ENCODE measurements at places on chromosomes 7 and 10.
A peak's percentile ranks its signal among the peaks of the same experiment; 100 is the strongest.

GRCh38 chr10:124249812-124250432, 156.5 kb upstream of the CHST15 start:
- no peak for DNase-seq

GRCh38 chr10:25175527-25176420, 973 bp downstream of the GPR158 start:
- no peak for DNase-seq

GRCh38 chr10:25530306-25530705, 355.5 kb downstream of the GPR158 start:
- DNase-seq: no peak

DNA sequence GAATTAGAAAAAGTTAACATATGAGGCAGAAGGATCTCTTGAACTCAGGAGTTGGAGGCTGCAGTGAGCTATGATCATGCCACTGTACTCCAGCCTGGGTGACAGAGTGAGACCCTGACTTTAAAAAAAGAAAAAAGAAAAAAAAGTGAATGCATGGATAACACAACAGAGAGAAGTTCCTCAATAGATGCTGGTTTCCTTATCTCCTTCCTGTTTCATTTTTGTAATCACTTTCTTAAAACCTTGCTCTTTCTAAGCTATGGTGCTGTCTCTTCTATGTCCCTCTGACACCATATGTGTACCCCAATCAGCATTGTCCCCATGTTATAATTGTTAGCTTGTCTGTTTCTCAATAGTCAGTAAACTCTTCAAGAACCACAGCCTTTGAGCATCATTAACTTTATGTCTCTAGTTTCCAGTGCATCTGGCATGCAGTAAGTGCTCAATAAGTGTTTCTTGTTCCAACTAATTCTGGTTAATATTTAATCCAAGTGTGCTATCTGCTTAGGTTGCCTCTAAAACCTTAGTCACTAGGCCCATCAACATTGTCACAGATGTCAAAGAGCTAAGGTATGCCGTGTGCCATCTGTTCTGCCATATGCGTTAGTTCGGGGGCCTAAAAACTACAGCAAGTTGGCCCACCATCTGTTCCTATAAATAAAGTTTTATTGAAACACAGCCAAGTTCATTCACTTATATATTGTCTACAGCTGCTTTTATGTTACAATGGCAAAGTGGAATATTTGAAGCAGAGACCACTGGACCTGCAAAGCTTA, 36.2 kb downstream of the MPP7 start:
- no peak for DNase-seq

GRCh38 chr7:134916171-134916883, 70.0 kb upstream of the AGBL3 start:
- no peak for DNase-seq

DNA sequence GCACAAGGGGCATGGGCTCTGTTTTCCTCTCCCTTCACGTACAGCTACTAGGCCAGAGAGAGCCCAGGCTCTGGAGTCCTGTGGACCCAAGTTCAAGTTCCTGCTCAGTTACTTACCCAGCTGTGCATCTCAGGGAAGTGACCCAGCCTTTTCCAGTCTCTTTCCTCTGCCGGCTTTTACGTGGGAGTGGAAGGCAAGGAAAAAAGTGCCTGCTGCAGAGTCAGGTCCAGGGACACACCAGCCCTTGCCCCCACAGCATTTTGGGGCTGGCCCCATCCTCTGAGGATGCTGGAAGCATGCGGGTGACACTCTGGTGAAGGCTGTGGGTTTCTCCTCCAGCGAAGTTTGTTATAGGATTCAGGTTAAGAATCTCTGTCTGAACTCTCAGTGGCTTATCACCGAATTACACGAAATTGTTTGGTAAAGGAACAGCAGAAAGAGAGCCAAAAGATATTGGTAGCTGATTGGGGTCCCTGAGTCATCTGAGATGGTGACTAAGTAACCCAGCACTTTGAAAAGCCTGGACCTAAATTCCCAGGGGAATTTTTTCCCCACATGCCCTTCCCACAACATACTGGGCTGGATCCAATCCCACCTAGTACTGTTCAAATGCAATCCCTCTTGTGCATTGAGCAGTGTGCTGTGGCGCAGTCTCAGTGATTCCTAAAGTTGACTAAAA, 424.3 kb downstream of the RPS24 start:
- peak; percentile 64 for DNase-seq

DNA sequence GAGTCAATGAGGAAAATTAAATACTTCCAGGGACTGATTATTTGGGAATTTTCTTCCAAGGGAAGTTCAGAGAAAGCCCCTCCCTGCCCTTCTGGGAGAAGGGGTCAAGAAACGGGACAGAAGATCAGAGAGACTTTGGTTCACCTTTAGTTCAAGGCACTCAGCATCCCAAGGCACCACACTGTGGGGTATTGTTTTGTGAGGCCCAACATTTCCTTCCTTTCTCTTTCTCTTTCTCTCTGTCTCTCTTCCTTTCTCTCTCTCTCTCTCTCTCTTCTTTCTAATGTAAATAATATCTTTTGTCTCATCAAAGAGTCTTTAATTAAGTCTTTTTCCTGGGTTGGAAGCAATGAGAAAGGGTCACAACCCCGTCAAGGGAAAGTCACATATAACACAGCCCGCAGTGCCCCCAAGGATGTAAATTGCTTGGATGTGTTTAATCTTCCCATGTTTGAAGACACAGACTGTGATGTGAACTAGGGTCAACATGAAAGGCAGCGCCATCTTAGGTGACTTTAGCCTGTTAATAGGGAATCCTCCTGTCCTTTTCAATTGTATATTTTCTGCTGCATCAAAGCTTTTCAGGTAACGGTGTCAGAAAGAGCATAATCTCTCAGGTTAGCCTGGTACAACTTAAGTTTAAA, 983.3 kb upstream of the C7orf33 start:
- no peak for DNase-seq

DNA sequence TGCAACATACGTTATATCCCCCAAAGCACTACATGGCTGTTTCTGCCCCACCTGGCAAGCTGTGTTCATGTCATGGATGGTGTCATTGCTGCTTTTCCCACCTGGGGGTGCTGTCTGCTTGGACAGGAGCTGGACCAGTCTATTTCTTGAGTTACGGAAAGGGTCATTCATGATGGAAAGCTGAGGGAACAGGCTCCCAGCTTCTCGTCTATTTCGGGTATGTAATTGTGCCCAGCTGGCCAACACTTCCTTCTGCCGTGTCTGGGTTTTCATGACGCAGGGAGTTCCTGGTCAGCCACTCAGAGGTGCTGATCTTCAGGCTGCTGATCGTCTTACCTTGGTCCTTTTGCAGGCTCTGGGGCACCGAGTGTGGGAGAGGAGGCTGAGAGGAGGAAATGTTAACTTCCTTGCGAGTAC, 8.6 kb downstream of the BTBD16 start:
- peak; percentile 57 for DNase-seq

DNA sequence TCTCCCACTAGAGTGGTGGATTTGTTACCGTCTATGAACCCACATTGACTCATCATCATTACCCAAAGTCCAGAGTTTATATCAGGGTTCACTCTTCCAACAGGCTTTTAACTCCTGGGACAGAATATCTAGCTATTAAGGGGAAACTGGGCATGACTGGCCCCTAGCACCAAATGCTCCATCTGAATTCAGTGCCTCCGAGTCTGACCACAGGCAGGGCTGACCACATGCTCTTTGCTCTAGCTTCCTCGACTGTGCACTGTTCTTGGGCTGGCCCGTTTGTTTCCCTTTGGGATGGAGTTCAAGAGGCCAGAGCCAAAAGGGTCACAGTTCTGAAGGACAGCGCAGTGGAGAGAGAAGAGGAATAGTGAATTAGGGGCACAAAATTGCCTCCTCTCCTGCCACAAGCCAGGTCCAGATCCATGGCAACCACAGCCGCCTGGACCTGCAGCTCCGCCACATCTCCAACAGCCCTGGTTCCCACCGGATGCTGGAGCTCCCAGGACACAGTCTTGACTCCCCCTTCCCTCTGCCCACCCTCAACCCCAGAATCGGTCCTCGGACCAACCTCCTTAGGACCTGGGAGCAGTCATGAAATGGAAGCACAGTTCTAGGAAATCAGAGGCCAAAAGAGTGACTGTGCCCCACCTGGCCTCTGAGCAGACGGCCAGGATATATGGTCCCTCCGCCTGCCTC, 16.2 kb downstream of the CAMK2G start:
- no peak for DNase-seq

GRCh38 chr7:10225275-10225674, 748.4 kb upstream of the PHF14 start:
- DNase-seq: peak; percentile 56

DNA sequence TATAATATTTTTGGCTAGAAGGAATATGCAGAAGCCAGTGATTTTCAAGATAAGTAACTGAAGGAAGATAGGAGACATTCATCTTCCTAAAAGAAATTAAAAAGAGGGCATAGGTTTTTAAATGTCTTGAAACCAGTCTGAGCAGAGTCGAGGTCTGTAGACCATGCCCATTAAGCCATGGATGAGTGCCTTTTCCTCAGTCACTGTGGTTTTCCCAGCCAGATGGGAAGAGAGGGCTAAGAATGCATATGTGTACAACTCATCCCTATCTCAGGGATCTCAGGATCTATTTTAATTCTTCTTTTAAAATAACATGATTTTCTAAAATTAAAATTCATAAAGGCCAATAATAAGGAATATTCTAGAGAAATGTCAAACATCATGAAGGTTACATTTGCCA, 112.8 kb downstream of the PPP1R3A start:
- DNase-seq: no peak

GRCh38 chr10:79404231-79404609, 41.2 kb downstream of the ZCCHC24 start:
- peak; percentile 57 for DNase-seq

GRCh38 chr7:42283553-42283952, 46.5 kb upstream of the GLI3 start:
- DNase-seq: no peak

DNA sequence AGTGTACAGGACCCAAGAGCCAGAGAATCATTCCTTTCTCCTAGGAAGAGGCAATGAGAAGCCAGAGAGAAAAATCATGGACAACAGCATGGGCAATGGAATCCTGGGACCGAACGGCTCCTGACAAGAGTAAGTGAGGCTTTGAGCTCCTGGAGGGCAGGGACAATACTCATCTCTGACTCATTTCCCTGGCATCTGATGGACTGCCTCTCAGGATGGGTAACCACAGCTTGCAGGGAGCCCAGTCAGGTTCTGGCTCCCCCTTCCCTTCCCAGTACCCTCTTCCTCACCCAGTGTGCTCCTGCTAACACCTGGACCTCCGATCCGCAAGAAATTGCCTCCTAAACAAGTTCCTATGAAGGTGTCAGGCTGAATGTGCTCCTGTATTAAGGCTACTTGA, 51.2 kb upstream of the SORCS3 start:
- peak; percentile 31 for DNase-seq

- no peak for DNase-seq
Measured at GRCh38 chr10:131792809-131793208, 108.0 kb upstream of the PPP2R2D start.

Measured in H4 (cell line).